Thymus (tissue), 14 donors: ENCODE measurements at places on chromosomes 3 and 15.

DNA sequence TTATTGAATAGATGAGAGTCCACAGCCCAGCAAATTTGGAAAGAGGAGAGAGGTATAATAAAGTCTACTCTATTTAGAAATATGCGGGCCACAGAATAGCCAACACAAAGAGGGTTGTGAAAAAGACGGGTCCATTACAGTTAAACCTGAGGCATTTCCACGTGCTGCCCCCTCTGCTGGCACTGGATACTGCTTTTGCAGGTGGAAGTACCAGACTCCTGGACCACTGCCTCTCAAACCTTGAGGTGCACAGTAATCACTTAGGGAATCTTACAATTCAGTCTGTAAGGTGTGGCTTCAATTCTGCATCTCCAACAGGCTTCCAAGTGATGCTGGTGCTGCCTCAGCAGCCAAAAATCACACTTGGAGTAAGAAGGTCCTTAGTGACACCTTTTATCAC, 3.0 kb upstream of the TFDP2 start:
- peak; percentile 57 for DNase-seq

DNA sequence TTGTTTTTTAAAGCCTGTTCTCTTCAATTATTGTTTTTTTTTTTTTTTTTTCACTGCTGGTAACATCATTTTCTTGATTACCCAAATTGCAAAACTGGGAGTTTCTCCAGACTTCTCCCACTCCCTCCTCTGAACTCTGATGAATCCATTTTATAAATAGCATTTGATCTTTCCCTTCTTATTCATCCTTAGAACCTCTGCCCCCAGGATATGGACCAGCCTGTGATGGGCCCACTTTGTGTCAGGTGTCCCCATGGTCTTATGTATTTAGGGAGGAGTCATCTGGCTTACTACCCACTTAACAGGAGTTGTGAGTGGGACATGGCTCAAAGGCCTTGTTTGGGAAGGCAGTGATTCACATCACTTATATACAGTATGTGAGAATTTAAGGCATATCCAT, 57.7 kb downstream of the REC114 start:
- DNase-seq = no peak

- no peak for DNase-seq
Measured at GRCh38 chr3:23704298-23704697, 101.5 kb upstream of the UBE2E1 start.

- DNase-seq = no peak
Measured at GRCh38 chr15:38461066-38461833, 7.3 kb downstream of the FAM98B start.

DNA sequence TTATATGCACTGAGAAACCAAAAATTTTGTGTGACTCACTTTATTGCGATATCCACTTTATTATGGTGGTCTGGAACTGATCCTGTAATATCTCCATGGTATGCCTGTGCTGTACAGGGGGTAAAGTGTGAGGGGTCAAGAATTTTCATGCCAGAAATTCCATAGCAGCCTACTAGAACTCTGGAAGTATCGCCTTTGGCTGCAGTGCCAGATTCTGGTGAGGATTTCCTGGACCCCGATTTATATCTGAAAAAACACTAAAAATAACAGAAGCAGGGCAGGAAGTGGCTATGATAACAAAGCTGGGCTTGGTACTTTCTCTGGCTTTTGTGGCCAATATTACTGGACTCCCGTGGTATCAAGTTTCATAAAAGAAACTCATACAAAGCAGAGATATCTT, 36.4 kb downstream of the CCDC80 start:
- DNase-seq = no peak

GRCh38 chr15:89338036-89338435, 3.4 kb upstream of the POLG start:
- DNase-seq = no peak

GRCh38 chr3:180036092-180036670, 556 bp downstream of the PEX5L start:
- no peak for DNase-seq

GRCh38 chr3:188554404-188554803, 400.4 kb downstream of the LPP start:
- DNase-seq = no peak

DNA sequence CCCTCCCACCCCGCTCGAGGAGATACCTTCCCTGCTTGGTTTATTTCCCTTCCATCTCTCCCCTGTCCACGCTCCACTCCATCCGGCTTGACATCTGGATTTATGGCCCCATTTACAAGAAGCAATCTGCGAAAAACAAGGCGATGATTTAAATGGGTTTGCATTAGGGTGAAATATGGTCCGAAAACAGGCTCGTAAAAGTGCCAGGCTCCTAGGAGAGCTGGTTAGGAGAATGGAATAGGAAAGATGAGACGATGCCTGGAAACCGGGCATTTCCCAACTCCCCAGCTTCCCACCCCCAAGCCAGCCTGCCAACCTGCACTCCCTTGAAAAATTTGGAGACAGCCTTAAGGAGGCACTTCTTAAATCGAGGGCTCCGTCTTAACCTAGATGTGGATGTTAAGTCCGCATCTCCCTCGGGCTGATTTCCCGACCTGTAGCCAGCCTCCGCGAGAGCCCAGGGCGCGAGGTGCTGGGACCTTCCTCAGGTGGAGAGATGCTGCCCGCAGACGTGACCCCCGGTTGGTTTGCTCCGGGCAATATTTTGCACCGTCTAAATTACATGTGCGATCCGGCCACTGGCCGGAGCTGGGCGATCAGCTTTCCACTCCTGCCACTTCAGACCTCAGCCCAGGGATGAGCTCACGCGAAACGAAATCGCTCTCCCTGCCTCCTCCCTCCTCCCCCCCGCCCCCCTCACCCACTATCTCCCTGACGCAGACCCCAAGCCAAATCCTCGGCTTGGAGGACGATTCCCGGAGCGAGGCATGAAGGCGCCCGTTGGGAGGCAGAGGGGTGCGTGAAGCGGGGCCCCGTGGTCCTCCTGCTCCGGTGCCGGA, 1.3 kb downstream of the GRM7 start:
- DNase-seq = no peak

- no peak for DNase-seq
Measured at GRCh38 chr3:133757701-133758567, 11.7 kb downstream of the TF start.

GRCh38 chr3:58667704-58668103, 1.1 kb upstream of the FAM3D start:
- no peak for DNase-seq

GRCh38 chr3:52395503-52395865, 49.4 kb downstream of the SEMA3G start:
- no peak for DNase-seq

DNA sequence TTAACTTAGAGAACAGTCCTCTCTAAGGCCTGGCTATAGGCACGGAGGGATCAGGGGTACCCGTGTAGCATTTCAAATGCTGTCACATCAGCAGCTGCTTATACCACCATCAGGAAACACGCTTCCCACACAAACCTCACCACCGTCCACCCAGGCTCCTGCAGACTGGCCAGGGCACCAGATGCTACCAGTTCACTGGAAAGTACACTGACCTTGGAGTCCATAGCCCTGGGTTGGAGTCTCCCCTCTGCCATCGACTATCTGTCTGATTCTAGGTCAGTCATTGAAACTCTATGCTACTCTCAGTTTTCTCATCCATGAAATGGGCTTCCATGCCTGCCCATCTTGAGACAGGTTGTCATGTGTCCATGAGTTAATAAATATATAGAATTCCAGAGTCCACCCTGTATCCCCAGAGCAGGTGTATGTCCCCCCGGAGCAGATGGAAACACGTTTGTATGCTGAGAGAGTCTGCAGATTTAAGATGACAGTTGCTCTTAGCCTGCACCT, 156.0 kb upstream of the SMAD3 start:
- no peak for DNase-seq

GRCh38 chr3:177474652-177475355, 277.5 kb upstream of the TBL1XR1 start:
- no peak for DNase-seq

DNA sequence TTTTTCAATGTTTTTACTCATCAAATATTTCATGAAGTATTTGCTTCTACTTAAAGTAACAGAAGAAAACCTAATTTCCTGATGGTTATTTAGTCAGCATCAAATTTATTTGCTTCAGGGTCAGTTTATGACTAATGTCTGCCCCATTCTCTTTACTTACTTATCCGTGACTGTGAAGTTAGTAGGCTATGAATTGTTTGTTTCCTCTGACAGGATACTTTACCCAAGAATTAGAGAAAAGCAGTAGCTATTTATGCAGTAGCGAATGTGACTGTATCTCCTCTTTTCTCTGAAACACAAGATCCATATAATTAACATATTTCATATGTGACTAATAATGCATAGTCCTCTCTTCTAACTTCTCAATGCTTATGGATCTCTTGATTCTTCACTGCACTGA, 329.9 kb upstream of the ROBO1 start:
- DNase-seq = no peak
